ENCODE measurements at places on chromosomes 5 and 9.

DNA sequence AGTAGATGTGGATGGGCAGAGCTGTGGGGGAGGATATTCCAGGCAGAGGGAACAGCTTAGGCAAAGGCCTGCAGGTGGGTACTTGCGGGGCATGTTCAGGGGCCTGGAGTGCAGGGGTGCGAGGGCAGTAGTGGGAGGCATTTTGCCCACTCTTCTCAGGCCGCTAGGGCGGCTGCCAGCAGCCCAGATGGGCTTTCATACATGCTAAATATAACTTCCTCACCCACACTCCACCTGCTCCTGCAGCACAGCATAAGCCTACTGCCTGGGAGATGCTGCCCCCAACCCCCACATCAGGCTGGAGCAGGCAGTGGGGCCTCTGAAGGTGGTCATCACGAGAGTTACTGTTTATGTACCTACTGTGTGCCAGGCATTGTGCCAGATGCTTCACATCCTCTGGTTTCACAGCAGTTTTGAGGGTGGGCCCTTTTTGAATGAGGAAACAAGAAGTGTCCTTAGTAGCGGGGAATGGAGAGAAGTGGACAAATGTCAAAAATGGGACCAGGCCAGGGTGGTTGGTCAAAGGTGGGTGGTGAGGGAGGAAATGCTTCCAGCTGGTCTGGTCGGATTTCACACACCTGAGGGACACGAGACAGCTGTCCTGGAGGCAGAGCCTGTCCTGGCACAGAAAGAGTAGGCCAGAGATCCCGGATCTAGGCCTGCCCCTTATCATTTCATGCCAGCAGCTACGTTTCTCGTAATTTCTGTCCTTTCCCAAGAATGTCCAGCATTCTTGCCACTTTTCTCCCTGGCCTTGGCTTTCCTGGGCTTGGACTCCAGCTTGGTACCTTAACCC, 12.1 kb downstream of the RGS14 start:
- DNase-seq, result no peak

DNA sequence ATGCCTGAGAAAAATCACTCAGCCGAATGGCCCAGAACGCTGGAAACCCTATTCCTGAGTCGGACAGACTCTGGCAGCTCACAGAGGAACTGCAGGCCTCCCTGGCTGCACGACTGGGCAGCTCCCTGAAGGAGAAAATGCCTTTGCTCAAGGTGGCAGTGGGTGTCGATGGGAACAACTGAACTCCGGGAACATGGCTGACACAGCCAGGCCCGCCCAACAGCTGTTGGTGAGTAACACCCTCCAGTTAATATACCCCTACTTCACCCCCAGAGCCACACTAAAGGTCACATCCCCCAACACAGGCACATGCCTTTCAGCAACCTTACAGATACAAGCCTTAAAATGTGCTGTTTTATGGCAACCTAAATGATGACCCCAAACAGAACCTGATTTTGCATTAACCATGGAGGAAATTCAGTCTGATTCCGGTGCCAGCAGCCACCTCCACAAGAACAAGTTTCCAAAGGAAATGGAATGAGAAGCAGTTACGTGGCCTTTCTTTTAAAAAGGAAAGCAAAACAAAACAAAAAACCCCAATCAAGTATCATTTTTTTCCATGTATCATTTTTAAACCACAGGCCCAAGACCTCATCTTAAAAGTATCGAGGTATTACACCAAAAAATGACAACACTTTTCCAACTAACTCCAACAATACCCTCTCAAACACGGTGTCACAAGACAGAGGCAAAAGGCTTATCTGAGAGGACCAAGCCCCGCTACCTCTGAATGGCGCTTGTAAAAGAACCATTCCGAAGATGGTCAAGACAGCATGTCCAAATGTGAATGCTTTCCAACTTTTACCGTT, 3.1 kb downstream of the KLF9 start:
- DNase-seq, result peak; percentile 50

- DNase-seq, result no peak
Measured at GRCh38 chr5:173714551-173715428, 98.3 kb upstream of the BOD1 start.

DNA sequence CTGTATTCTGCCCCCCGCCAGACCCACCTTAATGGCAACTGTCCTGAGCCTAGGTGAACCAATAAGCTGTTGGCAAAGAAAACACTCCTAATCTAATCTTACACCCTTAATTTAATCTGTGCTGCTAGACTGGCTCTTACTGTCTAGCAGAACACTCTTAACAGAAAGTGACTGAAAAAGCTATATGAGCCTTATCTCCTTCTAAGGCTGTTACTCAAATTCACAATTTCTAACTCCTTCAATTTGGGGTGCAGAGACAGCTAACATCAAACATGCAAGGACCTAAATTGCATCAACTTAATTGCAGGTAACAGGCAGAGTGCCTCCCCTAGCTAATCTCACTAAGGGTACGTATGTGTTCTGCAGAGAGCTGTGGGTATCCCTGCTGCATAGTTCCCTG, 49.5 kb upstream of the MAP1B start:
- no peak for DNase-seq

GRCh38 chr5:125835293-125836172, 587.7 kb upstream of the GRAMD2B start:
- DNase-seq, result peak; percentile 7

DNA sequence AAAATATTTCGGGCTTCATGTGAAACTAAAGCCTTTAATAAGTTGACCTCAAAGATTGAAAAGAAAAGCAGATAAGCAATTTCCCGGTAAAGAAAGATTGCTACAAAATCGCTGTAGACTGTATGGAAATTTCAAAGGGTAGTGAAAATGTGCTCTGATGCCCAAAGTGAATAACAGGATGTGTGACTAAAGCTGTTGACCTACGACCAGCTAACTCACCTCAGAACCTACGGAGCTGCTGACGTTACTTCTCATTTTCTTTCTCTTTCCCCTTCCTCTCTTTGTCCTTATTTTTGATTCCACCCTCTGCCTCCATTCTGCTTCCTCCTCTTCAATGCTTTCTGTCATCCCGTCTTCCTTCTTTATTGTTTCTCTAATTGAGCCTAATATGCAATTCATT, 103.2 kb downstream of the PDE4D start:
- no peak for DNase-seq

DNA sequence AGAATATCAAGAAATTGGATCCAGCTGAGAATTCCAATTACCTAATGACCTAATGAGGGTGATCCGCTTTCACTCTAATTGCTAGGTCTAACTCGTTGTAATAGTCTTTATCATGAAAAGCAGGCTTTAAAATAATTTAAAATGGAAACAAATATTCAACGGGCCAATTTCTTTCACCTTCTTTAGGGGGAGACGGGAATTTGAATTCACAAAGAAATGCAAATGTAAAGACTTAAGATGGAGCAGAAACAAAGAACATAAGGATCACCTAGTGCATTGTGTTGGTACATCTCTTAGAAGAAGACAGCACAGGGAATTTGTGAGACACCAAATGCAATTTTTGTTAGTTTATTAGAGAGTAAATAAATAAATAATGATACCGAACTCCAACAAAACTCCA, 1.5 kb upstream of the KCNN2 start:
- DNase-seq, result no peak

- no peak for DNase-seq
Measured at GRCh38 chr9:132498531-132499210, 83.7 kb upstream of the BARHL1 start.

- no peak for DNase-seq
Measured at GRCh38 chr5:96146675-96147074, 185.0 kb upstream of the ELL2 start.

DNA sequence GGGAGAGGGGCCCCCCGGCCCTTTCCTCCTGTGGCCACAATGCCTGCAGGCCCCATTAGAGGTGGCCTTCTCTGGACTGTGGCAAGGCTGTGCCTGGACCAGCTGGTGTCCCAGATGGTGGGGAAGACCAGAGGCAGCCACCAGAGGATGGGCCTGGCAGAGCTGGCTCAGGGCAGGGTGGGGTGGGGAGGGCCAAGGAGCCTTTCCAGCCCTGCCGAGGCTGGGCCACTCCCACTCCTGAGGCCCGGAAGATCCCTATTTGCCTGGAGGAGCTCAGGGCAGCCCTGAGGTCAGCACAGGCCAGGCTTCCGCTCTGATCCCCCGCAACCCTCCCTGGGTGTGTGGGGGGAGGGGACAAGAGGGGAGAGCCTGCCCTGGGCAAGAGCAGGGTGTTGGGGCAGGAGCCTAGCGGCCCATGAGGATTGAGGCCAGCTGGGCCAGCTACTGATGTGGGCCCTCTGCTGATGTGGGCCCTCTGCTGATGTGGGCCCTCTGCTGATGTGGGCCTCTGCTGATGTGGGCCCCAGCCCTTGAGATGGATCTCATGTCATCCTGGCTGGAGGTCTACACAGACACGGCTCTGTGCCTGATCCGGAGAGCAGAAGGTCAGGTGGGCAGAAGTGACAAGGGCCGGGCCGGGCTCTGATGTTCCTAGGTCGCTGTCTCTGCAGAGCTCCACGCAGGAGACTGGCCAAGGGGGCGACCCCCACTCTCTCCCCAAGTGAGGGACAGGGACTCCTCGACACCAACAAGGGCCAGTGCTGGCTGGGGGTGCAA, 6.0 kb downstream of the MRPS2 start:
- DNase-seq, result no peak

GRCh38 chr9:90991953-90992352, 190.3 kb downstream of the SYK start:
- no peak for DNase-seq

DNA sequence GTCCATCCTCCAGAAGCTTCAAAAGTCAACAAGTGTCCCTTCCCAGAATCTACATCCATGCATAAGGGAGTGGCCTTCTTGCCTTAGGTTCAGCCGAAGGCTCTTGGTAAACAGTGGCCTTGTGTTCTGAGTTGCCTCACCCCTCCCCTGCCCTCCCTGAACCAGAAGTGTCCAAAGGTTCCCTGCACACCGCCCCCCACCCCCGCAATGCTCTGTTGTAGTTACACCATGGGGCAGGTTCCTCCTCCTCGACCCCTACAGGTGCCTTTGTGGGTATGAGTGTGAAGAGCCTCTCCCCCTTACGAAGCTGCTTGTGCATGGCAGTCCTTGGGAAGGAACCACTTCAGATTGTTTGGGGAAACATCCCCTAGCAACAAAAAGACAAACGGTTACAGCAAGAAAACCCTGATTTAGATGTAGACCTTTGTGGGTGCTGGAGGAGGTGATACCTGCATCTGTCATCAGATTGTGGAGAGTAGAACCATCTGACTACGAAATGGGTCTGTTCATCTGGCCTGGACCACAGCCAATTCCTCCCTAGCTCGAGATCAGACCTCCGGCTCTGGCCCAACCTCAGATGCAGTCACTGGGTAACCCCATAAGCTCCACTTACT, 7.1 kb downstream of the SPACA9 start:
- DNase-seq, result no peak

GRCh38 chr5:108747774-108748400, at the start of gene FER:
Gene FER, plus strand, starts transcription at chr5:108747897. Its CDS starts 50,286 bp downstream, at chr5:108798183.
- no peak for DNase-seq

DNA sequence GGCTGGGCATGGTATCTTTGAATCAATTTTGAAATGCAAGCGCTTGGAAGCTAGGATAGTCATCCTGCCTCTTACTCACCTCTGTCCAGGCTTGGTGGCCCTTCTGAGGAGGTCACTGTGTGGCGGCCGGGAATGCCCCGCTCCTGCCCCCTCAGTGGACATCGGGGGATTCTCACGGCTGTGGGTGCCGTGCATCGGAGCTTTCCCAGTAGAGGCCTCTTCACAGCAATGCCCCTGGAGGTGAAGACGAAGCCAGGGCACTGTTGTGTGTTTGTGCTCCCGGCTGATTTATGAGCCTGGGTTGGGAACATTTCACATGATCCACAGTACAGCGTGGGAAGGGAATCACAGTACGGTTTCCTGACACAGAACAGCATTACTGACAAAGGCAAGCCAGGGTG, 147.5 kb downstream of the NXNL2 start:
- no peak for DNase-seq

- DNase-seq, result no peak
Measured at GRCh38 chr5:118653872-118654271, 334.5 kb downstream of the DTWD2 start.

- DNase-seq, result no peak
Measured at GRCh38 chr9:113886466-113886865, 10.4 kb downstream of the ZNF618 start.

DNA sequence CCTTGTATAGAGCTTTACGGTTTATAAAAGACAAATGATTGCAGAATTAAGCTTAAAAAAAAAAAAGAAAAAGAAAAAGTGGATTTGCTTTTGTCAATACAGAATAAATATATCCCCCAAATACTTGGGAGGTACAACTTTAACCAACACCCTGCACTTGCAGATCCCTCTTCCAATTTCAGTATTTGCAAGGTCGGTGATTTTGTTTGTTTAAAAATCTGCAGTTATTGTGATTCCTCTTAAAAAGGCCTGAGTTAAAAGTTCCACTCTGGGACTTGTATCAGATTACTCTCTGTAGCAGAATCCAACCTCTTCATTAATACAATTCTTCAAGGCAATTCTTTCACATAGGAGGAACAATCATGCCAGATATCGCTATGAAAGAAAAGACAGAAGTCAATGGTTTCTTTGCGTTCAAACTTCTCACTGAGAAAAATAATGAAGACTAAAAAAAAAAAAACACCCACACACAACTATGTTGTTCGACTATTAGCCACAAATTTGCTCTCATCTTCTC, 400.9 kb downstream of the EBF1 start:
- DNase-seq, result no peak

DNA sequence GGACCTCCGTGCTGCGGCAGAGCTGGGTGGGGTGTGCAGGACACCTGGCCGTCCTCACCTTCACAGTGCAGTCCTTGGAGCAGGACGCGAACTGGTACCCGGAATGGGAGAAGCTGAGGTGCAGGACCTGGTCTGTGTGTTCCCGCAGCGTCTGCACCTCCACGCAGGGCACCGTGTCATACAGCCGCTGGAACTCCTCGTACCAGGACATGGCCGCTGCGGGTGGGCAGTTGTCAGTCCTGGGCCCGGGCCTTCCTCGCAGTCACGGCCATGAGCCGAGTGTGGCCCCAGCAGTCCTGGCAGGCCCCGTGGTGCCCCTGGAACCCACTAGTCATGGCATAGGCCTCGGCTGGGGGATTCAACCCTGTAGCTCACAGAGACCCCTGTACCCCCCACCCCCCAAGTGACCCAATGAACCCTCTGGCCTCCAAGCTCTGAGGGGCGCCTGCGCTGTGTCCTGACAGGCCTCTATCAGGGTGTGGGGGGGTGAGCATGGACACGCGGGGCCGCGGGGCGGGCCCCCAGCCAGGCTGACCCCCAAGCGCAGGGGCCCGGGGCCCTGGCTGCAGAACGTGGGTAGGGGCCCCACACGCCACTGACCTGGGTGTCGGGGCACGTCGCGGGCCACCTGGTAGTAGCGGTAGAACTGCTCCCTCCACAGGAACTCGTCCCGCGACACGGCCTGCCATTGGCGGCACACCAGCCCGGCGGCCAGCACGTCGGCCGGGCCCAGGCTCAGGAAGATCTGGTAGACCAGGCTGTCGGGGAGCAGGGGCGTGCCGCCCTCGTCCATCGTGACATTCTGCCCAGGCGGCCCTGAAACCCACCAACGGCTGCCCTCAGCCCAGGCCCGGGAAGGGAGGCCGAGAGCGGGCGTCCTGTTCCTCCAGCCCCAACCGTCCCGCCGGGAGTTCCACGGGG, 987 bp downstream of the FBXW5 start:
- no peak for DNase-seq

- DNase-seq, result no peak
Measured at GRCh38 chr9:101787891-101788290, 49.4 kb upstream of the GRIN3A start.
